Smooth muscle cell of trachea (primary cell): ENCODE measurements at places on chromosomes 2 and 18. TPM values are rescaled to one million over a fixed set of nuclear protein-coding genes. Genes with fewer than 3 reads are reported as not detected.

Gene NEB
- 0.15 and 0.17 TPM in 2 replicates for total RNA-seq

Gene PKDCC
- total RNA-seq, result 55.1 and 129 TPM in 2 replicates

Gene LCT
- total RNA-seq, result under 0.01 TPM in 2 replicates

Gene SERPINB13
- not detected in 2 replicates for total RNA-seq

Gene INPP1
- 10.1 and 11.8 TPM in 2 replicates for total RNA-seq

Gene MPP4
- 0.73 and 0.99 TPM in 2 replicates for total RNA-seq

Gene ARHGAP25
- 0.66 and 1.7 TPM in 2 replicates for total RNA-seq

Gene GAL3ST2
- 0.15 TPM in 1 of 2 replicates, not detected in the other for total RNA-seq

Gene HOXD12
- not detected in 2 replicates for total RNA-seq

Gene PROKR1
- not detected in 2 replicates for total RNA-seq

Gene ABI2
- 31.1 and 33.7 TPM in 2 replicates for total RNA-seq

Gene SETBP1
- total RNA-seq, result 3.6 and 6.5 TPM in 2 replicates
